ENCODE measurements at places on chromosomes 3 and 15. TPM values are rescaled to one million over a fixed set of nuclear protein-coding genes. Genes with fewer than 3 reads are reported as not detected.

DNA sequence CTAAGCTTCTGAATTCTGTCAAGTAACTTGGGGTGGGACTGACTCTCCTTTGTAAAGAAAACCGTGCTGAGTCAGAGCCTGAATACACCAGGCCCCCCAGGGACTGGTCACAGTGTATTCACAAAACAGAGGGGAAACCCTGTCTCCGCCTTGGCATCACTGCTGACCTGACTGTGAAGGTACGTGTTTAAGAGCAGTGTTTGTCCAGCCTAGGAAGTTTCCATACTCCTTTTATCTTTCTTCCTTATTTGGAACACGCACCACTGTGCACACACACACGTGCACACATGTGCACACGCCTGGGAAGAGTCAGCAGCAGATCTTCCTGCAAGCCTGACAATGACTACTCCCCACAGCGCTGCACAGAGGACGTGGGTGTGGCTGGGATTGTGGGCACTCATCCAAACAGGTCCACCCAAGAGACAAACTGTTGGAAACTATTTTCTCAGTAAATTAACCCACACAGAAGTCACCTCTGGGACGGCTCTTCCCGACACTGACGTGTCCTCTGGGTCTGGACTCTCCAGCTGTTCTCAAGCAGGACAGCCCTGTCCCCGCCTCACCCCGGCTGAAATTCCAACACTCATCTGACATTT, 87.7 kb downstream of the ATP10A start:
- peak; percentile 90 for DNase-seq

DNA sequence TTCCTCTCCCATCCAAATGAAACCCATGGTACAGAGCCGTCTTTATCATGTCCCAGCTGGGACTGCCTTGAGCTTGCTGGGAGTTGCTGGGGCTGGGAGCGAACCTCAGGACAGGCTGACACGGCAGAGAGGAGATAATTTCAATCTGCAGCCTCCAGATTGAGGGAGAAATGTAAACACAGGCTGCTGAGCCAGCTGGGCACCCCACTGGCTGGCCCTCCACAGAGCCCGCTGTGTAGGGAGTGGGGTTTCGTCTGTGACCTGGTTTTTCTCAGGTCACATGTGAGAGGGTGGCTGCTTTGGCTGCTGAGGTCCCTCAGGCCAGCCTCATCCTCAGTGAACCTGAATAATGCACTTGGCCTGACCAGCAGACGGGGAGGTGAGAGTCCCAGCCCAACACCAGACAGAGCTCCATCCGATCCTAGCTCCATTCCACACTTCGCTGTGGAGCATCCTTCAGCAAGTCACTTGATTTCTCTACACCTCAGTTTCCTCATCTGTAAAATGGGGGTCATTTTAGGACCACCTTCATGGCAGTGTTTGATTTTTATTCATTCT, 121.6 kb upstream of the MRPS22 start:
- no peak for DNase-seq

ISLR gene
- 35.5 TPM for total RNA-seq

DNA sequence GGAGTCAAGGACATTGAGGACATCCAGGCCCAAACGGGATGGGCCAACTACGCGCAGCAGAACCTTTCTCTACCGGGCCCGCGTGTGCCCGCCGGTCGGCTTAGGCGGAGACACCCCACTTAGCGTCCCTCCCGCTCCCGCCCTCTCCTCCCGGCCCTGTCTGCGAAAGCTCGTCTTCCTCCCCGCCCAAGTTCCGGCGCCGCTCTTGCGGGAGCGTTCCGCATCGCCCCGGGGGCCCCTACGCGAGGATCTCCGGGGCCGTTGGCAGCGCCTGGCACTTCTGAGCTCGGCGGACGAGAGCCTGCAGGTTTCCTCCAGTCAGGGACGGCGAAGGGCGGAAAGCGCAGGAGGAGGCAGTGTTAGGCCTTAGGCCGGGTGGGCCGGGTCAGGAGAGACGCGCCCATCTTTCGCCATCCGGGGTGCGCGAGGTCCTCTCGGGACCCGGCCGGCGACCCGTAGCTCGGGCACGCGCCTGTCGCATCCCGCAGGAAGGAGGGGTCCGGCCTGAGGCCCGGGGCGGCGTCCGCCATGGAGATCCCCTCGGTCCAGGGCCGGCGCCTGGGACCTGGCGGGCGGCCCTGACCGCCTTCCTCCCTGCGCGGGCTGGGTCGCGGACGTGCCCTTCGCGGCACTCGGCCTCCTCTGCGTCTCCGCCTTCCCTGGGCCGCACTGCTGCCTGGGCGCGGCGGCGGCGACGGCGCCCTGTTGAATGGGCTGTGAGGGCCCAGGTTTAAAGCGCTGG, at the start of gene FEM1B:
TSS of gene FEM1B (plus strand) at position 143 of the 742 bp plus-strand sequence. CDS start 673 bp downstream, outside the sequence.
- peak; percentile 97 for DNase-seq

TERC gene
- 9.8 TPM for total RNA-seq

DUT gene
- 53.9 TPM for total RNA-seq

MCTP2 gene
- total RNA-seq: 11.0 TPM

- peak; percentile 76 for DNase-seq
Measured at GRCh38 chr3:72338082-72338941, 509.9 kb downstream of the SHQ1 start.

TNNC1 gene
- total RNA-seq: not detected

DNA sequence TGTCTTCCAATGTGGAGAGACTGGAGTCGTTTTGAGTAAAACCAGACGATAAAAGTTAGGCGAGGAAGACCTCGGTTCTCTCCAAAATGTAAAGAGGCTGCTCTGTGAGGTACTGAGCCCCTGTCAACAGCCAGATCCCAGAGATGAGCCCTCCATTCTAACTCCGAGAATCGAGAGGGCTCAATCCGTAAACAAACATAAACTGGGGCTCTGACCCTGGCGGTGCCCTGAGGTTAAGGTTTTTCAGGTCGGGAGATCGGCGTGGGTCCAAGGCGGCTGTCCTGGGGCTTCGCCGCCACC, 417 bp downstream of the TBCCD1 start:
- no peak for DNase-seq

DNA sequence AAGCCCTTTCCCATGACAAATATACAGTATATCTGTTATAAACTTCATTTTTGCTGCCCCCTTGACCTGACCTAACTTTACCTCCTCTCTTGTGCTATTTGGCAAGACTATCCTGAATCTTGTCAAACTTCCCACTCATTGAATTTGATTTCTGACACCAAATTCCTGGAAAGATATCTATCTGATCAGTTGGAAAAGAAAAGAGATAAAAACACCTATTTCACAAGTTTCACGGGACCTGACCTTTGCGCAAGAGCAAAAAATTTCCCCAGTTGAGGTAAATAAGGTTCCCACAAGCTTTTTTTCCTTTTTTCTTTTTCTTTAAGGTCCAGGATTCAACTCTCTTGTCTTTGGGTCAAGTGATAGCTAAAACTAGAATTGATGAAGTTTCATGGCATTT, 189.2 kb upstream of the LPP start:
- no peak for DNase-seq

- DNase-seq: no peak
Measured at GRCh38 chr15:57582090-57582489, 9.6 kb upstream of the MYZAP start.

TTLL13 gene
- total RNA-seq: not detected

- no peak for DNase-seq
Measured at GRCh38 chr15:79629687-79630086, 197.6 kb downstream of the MINAR1 start.

ZBED2 gene
- total RNA-seq: not detected

- peak; percentile 57 for DNase-seq
Measured at GRCh38 chr3:51668756-51669155, 2.3 kb upstream of the TEX264 start.

VIPR1 gene
- total RNA-seq: 2.4 TPM

- DNase-seq: no peak
Measured at GRCh38 chr15:85622221-85622831, 172.4 kb downstream of the KLHL25 start.

DNAJC19 gene
- 37.4 TPM for total RNA-seq

DNA sequence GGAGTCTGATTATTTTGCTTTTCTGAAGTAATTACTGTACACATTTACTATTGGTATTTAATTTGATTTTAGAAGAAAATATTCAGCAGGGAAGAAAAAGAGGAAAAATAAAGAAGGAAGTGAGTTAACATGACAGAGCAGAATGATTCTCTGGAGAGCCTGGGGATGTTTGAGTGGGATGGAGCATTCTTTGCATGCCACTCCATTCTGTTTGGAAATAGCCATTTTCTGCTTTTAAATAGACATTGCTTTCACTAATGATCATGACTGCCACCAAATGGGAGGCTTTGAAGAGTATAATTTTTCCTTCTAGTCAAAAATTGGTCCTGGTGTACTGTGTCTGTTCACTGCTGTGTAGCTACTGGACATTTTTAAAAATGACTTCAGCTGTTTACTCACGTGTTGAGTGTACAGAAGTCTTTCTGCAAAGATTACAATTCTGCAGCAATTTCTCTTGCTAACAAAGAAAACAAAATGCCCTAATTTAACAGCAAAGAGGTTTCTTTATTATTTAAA, 196.1 kb downstream of the RYR3 start:
- no peak for DNase-seq

- peak; percentile 37 for DNase-seq
Measured at GRCh38 chr3:13768453-13768852, 111.4 kb downstream of the WNT7A start.

IL20RB gene
- total RNA-seq: 3.6 TPM

GCSAM gene
- not detected for total RNA-seq

DNA sequence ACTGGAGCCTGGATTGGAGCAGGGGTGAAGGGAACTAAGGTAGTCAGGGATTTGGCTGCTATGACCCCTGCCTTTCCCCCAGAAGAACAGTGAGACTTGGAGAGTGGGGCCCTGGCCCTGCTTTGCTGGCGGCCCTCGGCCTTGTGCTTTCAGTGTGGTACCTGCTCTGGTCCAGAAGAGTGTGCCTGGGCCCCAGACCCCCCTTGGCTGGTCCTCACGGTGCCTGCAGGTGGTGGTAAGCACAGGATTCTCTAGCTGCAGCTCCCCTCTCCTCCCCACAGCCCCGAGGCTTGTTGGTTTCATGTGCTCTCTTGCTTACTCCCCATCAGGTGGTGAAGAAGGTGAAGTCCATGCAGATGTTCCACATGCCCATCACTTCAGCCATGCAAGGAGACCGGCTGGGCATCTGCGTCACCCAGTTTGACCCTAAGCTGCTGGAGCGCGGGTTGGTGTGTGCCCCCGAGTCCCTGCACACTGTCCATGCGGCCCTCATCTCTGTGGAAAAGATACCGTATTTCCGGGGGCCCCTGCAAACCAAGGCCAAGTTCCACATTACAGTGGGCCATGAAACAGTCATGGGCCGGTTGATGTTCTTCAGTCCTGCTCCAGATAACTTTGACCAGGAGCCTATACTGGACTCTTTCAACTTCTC, 125.7 kb downstream of the DNAJB8 start:
- DNase-seq: no peak

TMF1 gene
- total RNA-seq: 32.9 TPM
